ENCODE measurements at places on chromosomes 1 and 21. TPM values are rescaled to one million over a fixed set of nuclear protein-coding genes. Genes with fewer than 3 reads are reported as not detected.

The CHD5 gene
- under 0.01 TPM for total RNA-seq

The C1orf94 gene
- not detected for total RNA-seq

The BARHL2 gene
- total RNA-seq = not detected

The RNF186 gene
- not detected for total RNA-seq

The LRRN2 gene
- 0.60 TPM for total RNA-seq

The G0S2 gene
- total RNA-seq = 0.20 TPM

The KCNJ9 gene
- not detected for total RNA-seq

The OR2L3 gene
- not detected for total RNA-seq

The TCEA3 gene
- total RNA-seq = 0.22 TPM

The ZFP69B gene
- 0.65 TPM for total RNA-seq

The ATP6V1G3 gene
- total RNA-seq = not detected

The KIF17 gene
- 17.3 TPM for total RNA-seq

The FAM110D gene
- total RNA-seq = 6.0 TPM

The NASP gene
- 55.6 TPM for total RNA-seq

The GUCA2A gene
- not detected for total RNA-seq

The S100A16 gene
- 442 TPM for total RNA-seq

The SH3BP5L gene
- 13.9 TPM for total RNA-seq

The ST6GALNAC3 gene
- total RNA-seq = 40.5 TPM

The CCDC24 gene
- total RNA-seq = 0.79 TPM
